Activated B cell treated with CpG ODN at 0.5 μM for 24 hours (primary cell): ENCODE measurements at places on chromosomes 13 and 19.

DNA sequence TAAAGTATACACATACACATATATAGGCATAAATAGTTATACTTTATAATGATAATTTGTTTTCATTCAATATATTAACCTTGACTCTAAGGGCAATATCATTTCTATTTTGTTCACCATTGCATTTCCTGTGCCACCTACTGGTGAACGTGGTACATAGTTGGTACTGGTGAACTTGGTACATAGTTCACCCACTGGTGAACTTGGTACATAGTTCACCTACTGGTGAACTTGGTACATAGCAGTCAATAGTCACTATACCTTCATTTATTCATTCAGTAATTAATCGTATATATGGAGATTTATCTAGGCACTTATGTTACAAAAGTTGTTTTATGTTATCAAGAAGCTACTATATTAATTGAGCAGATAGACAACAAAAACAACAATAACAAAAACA lies 172.6 kb upstream of the ATXN8OS start:
- DNase-seq, result no peak

GRCh38 chr13:54647275-54647674 lies 1618.7 kb downstream of the OLFM4 start:
- no peak for DNase-seq

DNA sequence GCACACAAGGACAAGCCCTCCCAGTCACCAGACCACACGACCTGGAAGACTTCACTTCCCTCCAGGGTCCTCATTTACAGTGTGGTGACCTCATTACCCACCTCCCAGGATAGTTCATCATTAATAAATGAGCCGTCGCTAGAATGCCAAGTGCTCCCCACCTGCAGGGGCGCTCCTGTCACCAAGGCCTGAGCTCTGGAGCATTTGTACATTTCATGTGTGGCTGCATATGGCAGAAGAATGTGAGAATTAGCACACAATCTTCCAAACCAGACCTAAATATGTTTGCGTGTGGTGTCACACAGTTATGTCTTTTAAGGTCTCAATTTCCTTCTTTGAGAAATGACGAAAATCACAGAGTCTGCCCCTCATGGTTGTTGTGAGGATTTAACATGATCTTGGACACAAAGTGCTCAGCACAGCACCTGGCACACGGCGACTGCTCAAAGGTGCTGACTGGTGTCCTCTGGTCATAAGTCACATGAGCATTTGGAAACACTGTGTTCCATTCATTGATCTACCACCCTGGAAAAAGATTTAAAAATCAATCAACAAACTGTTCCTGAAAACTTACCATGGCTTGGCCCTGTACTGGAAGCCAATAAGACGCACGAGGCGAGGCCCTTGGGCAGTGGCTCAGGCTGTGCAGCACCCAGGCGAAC lies 150.6 kb upstream of the SPACA7 start:
- DNase-seq, result no peak

GRCh38 chr13:83153848-83154247 lies 728.4 kb downstream of the SLITRK1 start:
- DNase-seq, result no peak

GRCh38 chr19:46530636-46531035 lies 35.0 kb upstream of the PNMA8B start:
- no peak for DNase-seq

GRCh38 chr13:30391956-30392680 lies 30.2 kb upstream of the UBE2L5 start:
- no peak for DNase-seq

GRCh38 chr13:49579501-49579900 lies 5.9 kb downstream of the RCBTB1 start:
- DNase-seq, result no peak

DNA sequence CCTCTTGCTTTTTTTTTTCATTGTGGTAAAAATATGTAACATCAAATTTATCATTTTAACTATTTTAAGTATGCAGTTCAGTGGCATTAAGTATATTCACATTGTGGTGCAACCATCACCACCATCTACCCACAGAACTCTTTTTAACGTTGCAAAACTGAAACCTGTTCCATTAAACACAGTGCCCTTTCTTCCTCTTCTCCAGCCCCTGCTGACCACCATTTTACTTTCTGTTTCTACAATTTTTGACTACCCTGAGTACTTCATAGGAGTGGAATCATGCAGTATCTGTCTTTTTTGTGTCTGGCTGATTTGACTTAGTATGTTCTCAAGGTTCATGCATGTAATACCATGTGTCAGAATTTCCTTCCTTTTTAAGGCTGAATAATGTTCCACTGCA lies 153.1 kb downstream of the FGF9 start:
- DNase-seq, result no peak

DNA sequence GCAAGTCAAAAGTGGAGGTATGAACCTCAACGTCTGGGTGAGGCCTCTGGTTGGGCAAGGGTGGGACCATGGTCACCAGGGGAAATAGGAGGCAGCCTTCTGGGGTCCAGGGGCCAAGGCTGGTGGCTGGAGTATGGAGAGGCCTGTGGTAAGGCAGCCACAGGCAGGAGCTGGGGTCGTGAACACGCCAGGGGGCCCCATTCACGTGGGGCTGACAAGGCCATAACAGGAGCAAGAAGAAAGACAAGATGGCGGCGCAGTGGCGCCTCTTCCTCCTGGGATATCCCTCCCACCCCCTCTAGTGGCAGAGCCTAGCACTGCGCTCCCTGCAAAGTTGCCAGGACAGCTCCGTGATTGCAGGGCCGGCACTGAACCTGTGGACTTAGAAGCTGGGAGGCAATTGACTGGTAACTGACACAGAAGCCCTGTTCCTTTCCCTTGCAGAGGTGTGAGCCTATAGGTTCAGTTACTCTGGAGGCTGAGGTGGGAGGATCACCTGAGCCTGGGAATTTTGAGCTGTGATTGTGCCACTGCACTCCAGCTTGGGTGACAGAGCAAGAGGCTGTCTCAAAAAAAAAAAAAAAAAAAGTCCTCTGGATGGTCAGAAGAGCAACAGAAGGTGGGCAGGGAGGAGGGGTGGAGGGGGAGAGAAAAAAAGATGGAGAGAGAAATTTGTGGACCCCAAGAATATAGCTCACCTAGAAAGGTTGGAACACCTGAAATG lies 19.7 kb upstream of the EDDM13 start:
- peak; percentile 53 for DNase-seq

DNA sequence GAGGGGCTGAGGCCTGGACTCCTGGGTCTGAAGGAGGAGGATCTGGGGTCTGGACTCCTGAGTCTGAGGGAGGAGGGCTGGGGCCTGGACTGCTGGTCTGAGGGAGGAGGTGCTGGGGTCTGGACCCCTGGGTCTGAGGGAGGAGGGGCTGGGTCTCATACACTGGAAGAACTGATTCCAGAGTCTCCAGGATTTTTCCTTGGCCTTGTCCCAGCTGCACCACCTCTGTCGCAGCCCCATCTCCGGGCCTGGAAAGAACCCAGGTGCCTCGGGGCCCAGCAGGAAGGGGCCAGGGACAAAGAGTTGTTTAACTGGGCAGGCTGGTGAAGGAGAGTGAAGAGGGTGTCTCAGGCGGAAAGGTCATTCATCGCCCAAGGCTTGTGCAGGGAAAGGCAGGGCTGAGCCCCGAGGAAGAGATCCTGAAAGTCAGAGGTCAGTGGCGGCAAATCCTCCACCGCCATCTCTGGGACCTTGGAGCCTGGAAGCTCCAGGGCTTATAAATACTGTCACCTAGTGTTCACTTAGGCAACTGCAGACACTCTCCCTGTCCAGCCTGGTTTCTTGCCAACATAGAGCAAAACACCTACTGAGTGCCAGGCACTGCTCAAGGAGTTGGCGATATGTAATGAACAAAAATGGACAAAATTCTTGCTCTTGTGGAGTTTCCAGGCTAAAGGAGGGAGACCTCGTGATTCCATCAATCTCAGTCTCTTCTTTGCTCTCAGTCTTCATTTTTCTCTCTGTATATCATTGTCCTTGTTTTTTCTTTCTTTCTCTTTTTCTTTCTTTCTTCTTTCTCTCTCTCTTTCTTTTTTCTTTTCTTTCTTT lies 4.4 kb upstream of the KCNN4 start:
- no peak for DNase-seq

GRCh38 chr19:31955884-31956283 lies 389.5 kb upstream of the ZNF507 start:
- DNase-seq, result no peak

DNA sequence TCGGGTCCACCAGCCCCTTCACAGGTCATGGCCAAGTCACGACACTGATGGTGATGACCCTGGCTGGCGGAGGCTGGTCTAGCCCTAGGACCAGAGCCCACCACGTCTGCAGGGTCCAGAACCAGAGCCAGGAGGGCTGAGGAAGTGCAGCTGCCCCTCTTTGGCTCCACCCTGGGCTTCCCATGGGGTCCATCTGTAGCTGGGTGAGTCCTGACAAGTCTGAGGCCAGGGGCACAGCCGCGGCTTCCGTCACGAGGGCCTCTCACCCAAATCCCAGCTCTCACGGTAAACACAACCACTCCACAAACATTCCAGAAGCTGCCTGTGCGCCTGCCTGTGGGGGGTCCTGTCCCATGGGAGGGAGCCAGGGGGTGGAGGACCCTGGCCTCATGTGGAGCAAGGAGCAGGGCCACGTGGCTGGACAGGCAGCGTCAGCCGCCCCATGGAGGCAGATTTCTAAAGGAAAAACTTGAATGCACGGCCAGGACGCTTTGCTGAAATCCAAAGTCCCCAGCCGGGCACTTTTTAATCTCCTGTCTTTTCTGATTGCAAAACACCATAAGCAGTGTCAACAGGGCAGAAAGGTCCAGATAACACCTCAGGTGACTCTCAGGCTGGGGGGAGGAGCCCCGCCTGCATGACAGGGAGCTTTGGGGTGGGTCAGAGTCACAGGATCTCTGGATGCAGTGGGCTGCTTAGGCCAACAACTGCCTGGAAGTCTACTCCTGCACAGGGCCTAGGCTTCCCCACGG lies 29.9 kb downstream of the CEBPG start:
- DNase-seq, result no peak

- DNase-seq, result peak; percentile 60
Measured at GRCh38 chr19:38033658-38034491, 126.9 kb downstream of the SIPA1L3 start.

DNA sequence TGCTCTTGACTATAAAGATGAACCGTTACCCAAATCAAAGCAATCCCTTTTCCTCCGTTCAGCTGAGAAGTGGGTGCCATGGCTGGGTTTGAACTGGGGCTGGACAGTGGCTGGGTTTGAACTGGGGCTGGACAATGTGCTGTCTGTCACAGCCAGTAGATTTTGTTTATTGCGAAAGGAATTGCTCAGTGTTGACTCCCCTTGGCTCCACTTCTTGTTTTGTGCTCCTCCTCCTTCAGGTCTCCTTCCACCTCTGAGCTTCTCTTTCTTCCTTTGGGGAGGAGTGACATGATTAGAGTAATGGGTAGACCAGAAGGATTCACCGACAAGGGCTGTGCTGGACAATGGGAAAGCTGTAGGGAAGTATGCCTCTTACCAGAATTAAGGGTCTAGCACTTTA lies 19.4 kb upstream of the MBNL2 start:
- DNase-seq, result no peak

DNA sequence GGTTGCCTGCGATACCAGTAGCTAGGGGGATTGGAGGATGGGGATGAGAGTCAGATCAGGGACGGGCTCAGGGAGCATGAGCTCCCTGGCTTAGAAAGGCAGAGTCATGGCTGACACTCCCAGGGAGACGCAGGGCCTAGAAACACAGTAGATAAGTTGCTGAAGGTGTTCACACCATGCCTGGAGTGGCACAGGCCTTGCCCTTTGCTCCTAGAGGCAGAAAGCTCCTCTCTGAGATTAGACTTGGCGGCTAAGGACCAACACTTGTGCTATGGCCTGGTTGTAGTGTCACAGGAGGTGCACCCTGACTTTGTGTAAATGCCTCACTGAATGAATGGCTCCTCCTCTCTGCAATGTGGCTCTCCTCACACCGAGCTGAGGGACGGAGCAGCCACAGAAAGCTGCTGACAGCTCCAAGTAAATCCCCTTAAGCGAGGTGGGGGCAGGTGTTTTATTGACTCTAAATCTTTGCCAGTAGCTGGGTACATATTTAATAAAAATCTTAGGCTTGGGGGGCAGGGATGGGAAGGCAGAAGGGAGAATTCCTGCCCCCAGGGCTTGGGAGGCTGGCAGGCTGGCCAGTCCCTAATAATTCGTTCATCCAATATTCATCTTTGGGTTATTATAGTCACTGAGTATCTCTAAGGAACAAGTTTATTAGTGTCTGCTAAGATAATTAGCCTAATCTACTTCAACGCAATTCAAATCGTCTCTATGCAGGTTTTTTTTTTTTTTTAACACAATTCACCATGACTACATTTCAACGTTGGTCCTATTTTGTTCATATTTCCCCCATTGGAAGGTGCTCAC lies 54.9 kb downstream of the SIAH3 start:
- no peak for DNase-seq

DNA sequence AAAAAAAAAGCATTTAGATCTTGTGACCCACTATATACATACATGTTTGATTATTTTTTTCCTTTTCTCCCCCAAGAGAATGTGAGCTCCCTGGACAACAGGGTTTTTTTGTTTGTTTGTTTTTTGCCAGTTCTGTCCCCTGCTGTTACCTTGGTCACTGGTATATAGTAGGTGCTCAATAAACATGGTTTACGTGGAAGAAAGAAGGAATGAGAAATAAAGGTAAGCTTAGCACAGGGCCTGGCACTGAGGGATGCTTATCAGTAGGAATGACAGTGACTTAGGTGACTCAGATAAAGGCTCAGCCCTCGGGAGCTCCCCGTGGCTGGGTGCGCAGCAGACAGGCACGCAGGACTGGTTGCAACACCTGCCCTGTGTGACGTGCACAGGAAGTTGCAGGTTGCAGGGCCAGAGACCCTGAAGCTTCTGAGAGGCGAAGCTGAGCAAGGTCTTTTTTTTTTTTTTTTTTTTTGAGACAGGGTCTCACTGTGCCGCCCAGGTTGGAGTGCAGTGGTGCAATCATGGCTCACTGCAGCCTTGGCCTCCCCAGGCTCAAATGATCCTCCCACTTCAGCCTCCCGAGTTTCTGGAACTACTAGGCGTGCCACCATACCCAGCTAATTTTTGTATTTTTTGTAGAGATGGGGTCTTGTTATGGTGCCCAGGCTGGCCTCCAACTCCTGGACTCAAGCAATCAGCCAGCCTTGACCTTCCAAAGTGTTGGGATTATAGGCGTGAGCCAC lies 10.3 kb upstream of the PAK4 start:
- no peak for DNase-seq

DNA sequence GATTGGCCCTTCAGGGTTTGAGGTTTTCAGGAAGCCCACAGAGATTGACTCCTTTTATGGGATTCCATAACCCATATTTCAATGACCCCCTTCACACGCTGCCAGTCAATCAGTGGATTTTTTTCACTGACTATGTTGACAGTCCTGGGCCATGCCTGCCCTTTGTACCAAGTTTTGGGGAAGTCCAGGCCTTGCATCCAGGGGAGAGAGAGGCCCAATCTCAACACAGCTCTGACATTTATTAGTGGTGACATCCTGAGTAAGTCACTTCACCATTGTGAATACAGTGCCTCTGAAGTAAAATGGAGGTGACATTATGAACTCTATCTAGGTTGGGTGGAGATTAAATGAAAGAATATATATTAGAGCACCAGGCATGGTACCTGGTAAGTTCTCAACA lies 181.1 kb downstream of the NUFIP1 start:
- no peak for DNase-seq

DNA sequence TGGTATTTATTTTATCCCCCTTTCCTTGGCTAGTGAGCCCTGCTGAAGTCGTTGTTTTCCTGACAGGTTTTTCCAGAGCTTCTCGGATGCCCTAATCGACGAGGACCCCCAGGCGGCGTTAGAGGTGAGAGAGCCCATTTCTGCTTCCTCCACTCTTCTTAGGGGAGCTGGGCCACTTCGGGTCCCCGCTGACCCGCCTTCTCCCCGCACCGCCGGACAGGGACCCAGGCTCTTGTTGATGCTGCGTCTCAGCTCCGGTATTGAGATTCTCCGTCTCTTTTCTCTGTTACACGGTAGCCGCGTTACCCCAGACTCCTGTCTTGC lies 306 bp downstream of the SUGT1 start:
- no peak for DNase-seq

GRCh38 chr19:14113762-14114414 lies 3.7 kb downstream of the PRKACA start:
- DNase-seq, result no peak
